Activated T-helper 17 cell treated with anti-CD3 and anti-CD28 coated beads, Interleukin-2, amount 50 U/mL, for 72 hours (primary cell): ENCODE measurements at places on chromosomes 16 and 17.

DNA sequence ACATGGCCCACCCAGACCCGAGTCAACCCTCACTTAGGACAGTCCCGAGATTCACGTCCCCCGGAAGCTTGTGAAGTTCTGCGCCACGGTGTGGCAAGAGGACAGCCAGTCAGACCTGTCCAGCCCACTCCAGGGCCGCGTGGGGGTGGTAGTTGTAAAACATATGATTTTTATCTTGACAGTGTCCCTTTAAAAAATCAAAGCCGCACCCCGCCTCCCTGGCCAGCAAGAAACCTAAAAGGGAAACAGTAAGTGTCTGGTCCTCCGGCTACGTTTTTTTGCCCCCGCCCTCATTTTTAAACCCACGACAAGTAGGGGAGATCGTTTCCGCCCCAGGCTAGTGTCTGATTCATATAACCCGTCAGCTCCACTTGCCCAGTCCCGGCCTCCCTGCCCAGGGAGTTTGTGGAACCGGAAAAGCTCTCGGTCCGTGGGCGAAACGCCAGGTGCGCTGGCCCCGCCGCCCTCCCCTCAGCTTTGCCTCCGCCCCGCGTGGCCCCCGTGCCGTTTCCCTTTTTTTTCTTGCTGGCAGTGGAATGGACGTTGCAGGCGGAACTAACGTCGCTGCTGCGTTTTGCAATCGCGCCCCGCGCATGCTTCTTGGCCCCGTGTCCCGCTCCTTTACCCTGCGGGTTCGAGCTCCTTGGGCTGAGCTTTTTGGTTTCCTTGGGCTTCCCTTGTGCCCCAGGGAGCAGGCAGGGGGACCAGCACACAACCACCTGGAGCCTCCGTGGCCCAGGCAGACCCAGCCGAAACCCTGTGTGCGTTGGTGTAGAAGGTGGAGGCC, 13.3 kb upstream of the NUDT16L1 start:
- no peak for ATAC-seq

- no peak for ATAC-seq
These were observed 37.7 kb downstream of the SCNN1B start for GRCh38 chr16:23339787-23340186.

GRCh38 chr16:85707528-85708095, 18.9 kb upstream of the GINS2 start:
- ATAC-seq, result no peak

DNA sequence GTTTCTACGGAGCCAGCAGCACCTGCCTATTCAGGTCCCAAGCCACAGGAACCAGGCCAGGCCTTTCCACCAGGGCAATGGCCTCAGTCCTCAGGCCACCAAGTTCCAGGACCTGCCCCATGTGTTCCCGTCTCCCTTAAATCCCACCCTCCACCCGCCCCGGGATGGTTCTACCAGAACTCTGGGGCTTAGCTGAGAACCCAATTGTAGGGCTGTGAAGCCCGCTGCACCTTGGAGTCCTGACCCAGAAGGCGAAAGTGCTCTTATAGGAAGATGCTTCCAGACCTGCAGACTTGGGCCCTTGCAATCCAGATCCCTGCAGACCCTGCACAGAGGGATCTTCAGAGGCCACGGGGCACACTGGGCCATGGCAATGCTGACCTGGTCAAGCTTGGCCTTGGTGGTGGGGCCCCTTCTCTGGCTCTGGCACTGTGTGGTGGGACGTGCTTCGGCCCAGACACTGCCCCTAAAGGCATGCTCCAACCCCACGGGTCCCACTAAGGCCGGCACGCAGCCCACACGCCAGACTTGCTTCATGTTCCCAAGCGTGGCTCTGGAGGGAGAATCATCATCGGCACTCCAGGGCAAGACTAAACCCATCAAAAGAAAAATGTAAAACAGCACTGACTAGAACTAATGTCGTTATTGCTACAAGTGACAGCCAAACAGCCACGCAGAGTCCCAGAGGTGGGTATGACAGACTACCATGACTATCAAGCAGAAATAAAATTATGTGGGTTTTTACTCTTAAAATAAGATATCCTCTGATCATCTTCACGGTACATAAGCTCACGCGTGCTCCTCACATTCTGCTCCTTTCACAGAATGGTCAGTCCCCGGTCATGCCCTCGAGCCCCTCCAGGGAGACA, 41.3 kb upstream of the ATP2A3 start:
- no peak for ATAC-seq
